ENCODE measurements at places on chromosomes 2 and 18.
A peak's percentile ranks its signal among the peaks of the same experiment; 100 is the strongest.

DNA sequence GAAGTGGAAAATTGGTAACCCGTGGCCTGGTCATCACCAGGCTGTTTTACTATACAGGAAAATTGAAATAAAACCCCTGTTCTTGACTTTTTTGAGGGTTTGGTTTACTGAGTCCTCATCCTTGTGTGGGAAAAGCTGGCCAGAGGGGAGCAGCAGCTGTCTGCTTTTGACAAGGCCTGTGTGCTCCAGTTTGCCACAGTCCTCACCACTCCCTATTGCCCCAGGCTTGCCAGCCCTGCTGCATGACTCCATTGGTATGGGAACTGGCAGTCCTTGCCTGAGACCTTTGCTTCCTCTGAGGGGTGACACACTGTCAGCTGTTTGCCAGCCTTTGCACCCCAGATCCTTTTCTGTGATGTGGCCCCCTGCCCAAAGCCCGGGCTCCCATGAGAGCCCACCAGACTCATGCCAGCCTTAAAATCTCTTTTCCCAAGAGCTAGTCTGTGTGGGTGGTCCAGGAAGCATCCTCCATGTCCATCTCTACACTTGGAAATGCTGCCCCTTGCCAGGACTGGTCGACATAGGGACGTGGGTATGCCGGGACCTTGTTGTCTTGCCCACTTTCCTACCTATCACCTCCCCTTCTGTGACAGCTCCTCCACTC lies 39.0 kb downstream of the GLI2 start:
- DNase-seq, result no peak

GRCh38 chr2:9424447-9425164 lies 1.2 kb downstream of the CPSF3 start:
- DNase-seq, result no peak

DNA sequence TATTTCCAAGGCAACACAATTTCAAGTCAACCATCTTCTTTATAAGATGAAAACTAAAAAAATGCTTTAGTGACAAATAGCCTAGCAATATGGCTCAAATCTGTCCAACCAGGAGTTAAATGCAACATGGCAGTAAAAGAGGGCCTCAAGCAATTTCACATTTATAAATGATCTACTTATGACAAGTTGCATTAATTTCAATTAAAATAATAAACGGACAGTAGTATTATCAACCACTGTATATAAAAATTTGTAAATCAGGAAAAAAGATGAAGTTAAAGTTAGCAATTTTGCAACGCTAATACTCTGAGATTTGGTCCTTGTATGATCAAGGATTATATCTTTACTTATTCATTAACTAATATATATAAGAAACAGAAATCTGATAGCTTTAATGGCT lies 19.3 kb downstream of the CCDC88A start:
- DNase-seq, result no peak

DNA sequence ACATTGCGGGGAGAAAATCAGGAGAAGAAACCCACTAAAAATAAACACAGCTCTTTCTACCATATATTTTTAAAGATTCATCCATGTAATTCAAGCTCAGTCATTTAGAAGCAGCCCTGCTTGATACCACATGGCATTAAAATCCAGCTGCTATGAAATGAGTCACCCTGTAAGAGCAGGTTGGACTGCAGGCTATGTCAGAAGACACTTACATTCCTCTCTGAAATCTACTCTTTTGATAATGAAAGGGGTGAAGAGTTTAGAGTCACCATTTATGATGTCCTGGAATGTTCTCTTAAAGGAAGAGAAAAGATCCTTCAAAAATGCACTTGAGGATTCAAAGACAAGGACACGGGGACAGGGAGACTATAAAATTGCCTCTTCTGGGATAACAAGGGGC lies 100.6 kb upstream of the APCDD1 start:
- peak; percentile 83 for DNase-seq

DNA sequence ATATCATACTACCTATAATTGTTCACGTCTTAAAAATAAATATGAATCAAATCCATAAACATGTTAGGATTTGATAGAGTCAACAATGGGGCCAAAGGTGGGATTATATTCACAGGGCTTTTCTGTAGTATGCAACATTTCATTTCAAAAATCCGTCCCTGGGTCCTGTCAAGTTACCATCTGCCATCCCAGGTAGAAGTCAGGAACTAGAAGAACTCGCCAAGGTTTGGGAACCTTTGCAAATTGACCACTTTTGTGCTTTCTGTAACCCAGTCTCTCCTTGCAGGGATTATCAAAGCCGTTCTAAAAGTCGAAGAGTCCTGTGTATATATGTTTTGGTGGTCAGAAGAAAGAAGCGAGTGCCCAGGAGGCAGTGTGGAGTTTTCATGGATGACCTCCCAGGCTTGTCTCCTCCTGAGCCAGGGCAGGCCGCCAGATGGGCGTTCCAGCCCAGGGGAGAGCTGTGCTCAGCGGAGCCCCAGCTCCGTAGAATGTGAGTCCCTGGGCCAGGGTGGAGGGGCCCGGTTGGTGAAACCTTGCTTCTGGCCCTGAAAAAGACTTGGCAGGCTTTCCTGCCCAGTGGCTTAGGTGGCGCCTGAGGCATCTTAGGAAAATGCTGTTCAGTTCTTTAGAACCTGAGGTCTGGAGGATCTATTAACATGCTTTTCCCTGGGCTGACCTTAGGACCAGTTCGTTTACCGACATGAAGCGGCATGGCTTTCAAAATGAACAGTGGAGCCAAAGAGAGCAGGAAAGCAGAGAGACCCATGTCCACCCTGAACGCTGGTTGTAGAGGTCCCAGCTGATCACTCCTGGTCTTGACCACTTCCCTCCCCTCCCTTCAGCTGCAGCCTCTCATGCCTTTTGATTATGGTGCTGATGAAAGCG lies 69.2 kb downstream of the LONRF2 start:
- no peak for DNase-seq

GRCh38 chr2:168459256-168459655 lies 3.2 kb downstream of the CERS6 start:
- DNase-seq, result no peak

- DNase-seq, result no peak
These were observed 559.3 kb upstream of the CDH2 start for GRCh38 chr18:28736223-28736622.

GRCh38 chr2:194672994-194673393 lies 984.0 kb upstream of the SLC39A10 start:
- DNase-seq, result no peak

DNA sequence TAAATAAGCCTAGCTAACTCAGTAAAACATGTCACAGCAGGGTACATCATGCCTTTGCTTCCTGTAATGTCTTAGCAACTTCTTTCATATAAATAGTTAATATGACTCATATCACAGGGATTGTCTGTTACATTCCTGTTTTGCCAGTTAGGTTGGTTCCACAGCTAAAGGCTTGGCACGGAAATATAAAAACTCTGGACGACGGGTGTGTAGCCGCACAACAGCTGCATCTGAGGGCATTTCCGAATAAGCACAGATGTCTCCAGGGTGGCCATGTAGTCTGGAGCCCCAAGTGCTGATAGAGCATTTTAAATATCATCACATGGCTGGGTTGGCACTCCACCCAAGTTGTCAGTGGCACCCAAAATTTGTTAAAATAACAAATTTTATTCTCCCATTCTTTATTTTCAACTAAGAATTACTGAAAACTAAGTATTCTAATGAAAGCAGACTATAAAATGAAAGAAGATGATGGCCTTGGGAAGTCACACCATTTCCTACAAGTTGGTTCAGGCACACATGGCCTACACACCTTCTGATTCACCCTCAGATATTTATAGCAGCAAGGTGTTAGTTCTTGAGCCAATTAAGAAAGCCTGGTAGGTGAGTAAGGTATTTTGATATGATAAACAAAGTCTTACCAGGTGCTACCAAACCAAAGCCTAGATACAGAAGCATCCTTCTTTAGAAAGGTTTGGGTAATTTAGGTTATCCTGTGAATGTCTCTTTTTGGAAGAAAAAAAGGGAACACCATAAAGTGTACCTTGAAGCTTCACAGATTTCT lies 61.8 kb upstream of the STK17B start:
- peak; percentile 88 for DNase-seq

DNA sequence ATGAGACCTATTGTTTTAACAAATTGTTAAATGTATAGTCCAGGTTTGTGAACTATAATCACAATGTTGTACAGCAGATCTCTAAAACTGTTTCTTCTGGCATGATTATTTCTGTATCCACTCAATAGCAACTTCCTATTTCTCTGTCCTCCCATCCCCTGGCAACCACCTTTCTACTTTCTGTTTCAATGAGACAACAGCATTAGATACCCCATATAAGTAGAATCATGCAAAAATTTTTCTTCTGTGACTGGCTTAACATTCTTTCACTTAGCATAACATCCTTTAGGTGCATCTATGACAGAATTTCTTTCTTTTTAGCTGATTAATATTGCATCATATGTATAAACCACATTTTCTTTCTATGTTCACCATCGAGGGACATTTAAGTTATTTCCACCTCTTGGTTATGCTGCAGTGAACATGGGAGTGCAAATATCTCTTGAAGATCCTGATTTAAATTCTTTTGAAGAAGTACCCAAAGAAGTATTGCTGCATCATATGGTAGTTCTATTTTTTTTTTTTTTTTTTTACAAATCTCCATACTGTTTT lies 713.5 kb downstream of the LRP1B start:
- DNase-seq, result no peak

GRCh38 chr18:3902676-3903075 lies 452.7 kb downstream of the TGIF1 start:
- peak; percentile 45 for DNase-seq

DNA sequence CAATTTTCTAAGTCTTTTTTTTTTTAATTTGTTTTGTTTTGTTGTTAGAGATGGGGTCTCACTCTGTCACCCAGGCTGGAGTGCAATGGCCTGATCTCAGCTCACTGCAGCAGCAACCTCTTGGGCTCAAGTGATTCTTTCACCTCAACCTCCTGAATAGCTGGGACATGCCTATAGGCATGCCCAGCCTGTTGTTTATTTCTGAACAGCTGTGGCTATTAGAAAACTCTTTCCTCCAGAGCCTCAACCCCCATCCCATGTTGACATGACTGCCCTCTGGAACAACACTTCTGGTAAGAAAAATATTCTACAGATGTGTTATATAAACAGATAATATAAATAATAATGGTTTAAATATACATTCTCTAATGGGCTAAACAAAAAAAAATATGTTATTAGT lies 44.4 kb upstream of the TWSG1 start:
- no peak for DNase-seq

DNA sequence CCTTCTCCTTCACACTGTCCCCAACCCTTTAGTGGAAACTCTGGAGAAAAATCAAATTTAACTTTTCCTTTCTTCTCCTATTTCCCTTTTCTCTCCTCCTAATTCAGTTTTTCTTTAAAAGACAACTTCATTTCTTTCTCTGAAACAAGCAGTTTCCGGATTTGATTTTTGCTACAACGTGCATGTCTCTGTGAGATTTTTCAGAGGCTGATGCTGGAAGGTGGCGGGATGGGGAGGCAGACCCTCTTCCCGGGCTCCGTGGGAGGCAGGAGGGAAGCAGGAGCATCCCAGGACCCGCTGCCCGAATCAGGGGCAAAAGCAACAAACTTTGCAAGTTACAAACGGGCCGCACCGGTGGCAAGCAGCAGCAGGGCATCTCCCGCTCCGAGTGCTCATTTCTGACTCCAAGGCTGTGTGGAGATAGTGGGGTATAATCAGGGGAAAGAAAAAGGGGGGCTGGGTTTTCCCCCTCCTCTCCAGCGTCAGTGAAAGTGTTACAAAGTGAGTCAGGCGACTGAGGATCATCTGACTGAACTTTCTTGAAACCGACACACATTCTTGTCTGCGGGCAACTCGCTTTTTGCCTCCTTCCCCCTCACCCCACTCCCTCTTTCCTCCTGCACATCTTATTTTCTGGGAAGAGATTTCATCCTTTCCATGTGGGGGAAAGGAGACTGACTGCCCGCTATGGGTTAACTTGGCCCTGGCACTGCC lies 6.4 kb downstream of the ZEB2 start:
- peak; percentile 64 for DNase-seq

GRCh38 chr2:23285091-23285800 lies 99.7 kb upstream of the KLHL29 start:
- no peak for DNase-seq

GRCh38 chr2:145022666-145023333 lies 502.9 kb upstream of the ZEB2 start:
- DNase-seq, result no peak

DNA sequence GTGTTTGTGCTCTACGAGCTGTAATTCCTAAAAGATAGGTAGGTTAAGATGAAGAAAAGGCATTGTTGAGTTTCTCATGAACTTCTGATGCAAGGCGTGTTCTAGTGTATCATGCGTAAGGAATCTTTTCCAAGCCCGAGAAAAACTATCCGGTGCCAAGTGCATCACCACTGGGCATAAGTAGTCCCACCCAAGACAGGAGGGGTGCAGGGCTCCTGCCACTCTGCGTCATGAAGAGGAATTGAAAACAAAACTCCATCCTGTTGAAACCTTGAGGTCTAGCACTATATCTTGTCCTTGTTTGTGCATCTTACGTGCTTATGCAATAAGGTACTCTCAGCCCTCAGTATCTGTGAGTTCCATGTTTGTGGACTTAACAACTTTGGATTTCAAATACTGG lies 45.7 kb downstream of the RAB31 start:
- DNase-seq, result no peak

GRCh38 chr18:46728219-46728930 lies 28.5 kb downstream of the ST8SIA5 start:
- DNase-seq, result no peak

DNA sequence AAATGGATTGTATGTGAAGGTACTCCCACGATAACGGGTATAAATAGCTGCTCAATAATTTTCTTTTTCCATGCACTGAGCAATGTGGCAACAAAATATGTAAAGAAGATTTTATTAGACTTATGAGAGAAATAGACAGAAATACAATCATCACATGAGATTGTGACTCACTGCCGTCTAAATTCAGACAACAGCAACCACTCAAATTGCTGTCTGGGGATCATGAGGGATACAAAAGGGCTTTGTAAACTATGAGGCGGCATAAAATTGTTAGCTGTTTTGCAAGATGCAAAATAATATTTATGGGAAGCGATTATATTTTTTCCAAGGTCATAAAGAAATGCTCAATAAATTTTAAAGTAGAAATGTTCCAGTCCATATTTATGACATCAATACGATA lies 259.1 kb upstream of the AGAP1 start:
- DNase-seq, result peak; percentile 39

DNA sequence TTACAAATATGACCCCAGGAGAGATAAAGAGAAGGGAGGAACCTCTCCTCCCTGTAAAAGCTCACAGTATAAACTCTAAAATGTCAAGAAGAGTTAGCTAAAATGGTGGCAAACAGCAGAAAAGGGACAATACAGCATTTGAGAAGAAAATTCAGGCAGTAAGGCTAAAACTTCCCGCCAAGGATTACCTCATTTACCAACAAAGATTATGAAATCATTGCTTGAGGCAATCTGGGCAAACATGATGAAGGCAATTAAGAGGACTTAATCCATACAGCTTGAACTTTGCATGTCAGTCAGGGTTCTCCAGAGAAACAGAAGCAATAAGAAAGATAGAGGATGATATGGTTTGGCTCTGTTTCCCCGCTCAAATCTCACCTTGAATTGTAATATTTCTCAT lies 81.4 kb downstream of the CMPK2 start:
- no peak for DNase-seq

- DNase-seq, result no peak
These were observed 362.8 kb downstream of the CBLN2 start for GRCh38 chr18:72181241-72181764.
